ENCODE measurements at places on chromosomes 2 and 18. TPM values are rescaled to one million over a fixed set of nuclear protein-coding genes. Genes with fewer than 3 reads are reported as not detected.

GRCh38 chr2:17301437-17301836 is 216.8 kb downstream of the RAD51AP2 start:
- DNase-seq = no peak

DNA sequence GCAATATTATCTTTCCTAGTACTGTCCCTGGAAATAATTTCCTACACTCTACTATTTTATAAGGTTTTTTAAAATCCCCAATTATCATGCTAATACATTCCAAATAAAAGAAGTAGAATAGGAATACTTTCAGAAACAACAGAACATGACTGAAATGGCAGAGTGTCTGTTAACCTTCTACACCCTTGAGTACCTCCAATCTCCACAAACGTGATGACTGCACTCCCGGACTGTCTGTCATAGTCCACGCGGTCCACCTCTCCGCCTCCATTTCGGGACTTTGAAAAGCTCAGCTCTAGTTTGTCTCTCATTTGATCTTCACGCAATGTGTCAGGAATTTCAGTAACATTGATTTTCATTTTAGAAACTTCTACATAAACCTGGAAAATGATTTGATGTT is 13.6 kb upstream of the RBM43 start:
- no peak for DNase-seq

GRCh38 chr2:39689272-39689841 is 23.6 kb downstream of the TMEM178A start:
- DNase-seq = no peak

GRCh38 chr2:191582355-191582754 is 95.6 kb upstream of the NABP1 start:
- no peak for DNase-seq

DNA sequence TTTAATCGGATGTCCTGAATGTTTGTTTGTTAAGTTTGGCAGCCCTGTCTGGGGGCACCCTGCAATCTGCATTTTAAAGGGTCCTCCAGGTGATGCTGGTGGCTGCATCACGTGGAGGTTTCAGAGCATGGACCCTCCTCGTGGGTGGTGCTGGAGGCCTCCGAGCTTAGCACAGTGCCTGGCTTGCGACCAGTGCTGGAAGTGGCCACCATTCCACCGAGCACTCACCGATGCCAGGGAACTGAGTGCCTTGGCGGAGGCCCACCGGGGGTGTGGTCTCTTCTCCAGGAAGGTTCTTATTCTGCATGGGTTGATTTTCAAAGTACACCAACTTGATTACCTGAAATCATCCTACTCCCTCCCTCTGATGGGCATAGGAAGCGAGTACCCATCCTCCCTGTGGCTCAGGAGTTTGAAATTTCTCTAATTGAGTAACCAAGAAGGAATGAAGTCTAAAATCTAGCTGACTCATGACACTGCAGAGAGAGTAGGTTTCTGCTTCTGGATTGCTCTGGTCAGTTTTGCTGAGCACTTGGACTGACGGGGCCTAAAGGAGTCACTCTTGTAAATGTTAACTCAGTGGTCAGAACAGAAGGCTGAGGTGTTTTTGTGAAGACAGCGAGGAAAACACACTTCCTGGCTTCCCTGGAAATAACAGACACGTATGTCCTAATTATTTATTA is 58.1 kb upstream of the SLC66A3 start:
- no peak for DNase-seq

Gene FSIP2
- 2.9 TPM for polyA plus RNA-seq

Gene PDCD1
- polyA plus RNA-seq = 0.35 TPM

All from right lung (tissue), 10 donors.